Fibroblast of the aortic adventitia (primary cell): ENCODE measurements at places on chromosomes 4 and X. TPM values are rescaled to one million over a fixed set of nuclear protein-coding genes. Genes with fewer than 3 reads are reported as not detected.
A peak's percentile ranks its signal among the peaks of the same experiment; 100 is the strongest.

GRCh38 chrX:12946838-12947544, 27.9 kb upstream of the TMSB4X start:
- DNase-seq, result peak; percentile 97

DNA sequence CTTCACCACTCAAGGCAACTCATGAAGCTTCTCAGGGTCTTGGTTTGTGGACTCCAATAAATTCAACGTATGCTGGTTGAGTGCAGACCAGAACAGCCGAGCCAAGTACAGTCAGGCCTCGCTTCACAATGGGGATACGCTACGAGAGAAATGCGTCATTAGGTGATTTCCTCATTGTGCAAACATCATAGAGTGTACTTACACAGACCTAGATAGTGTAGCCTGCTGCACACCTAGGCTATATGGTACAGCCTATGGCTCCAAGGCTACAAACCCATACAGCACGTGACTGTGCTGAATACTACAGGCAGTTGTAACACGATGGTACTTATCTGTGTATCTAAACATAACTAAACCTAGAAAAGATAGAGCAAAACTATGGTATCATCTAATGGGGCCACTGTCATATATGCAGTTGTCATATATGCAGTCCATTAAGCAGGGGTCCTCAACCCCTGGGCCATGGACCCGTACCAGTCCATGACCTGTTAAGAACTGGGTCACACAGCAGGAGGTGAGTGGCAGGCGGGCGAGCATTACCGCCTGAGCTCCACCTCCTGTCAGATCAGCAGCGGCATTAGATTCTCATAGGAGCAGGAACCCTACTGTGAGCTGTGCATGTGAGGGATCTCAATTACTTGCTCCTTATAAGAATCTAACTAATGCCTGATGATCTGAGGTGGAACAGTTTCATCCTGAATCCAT, 31.5 kb downstream of the RTL5 start:
- DNase-seq, result no peak

DNA sequence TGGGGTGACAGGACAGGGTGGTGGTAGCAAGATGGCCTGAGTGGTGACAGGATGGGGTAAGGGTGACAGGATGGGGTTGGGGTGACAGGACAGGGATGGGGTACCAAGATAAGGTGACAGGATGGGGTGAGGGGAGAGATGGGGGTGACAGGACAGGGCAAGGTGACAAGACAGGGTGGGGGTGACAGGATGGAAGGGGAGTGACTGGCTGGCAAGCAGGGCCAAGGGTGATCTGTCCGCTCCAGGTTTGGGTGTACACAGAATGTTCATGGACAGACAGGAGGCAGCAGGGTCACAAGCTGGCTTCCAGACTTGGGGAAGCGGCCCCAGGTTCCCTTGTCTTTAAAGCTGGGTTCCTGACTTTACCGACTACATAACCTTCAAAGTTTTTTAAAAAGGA, 23.3 kb downstream of the RNF212 start:
- no peak for DNase-seq

GRCh38 chr4:89055157-89056080, 1.6 kb downstream of the FAM13A start:
- no peak for DNase-seq

- no peak for DNase-seq
Measured at GRCh38 chr4:16790508-16790907, 107.9 kb downstream of the LDB2 start.

Gene TMEM175
- total RNA-seq, result 5.6 and 13.8 TPM in 2 replicates

Gene RBMXL3
- total RNA-seq, result not detected in 2 replicates
